ENCODE measurements at places on chromosomes 5 and 9.
A peak's percentile ranks its signal among the peaks of the same experiment; 100 is the strongest.

DNA sequence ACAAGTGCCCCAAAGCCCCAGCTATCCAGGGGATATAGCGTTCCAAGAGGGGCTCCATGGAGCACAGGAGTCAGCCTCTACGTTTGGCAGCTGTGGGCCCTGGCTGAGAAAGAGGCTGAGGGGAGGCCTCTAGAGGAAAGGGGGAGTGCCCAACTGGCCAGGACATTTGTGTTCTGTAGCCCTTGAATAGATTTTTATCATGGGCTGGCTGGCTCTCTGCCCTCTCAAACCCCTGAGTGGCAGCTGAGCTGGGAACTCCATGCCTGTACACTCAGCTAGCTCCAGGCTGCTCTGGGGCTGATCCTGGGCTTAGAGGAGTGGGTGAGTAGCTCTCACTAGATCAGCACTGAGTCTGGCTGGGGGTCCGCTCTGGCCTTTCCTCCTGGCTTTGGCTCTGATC lies 285.0 kb downstream of the ZSWIM6 start:
- no peak for DNase-seq

GRCh38 chr5:42858031-42858643 lies 46.4 kb upstream of the SELENOP start:
- DNase-seq, result no peak

DNA sequence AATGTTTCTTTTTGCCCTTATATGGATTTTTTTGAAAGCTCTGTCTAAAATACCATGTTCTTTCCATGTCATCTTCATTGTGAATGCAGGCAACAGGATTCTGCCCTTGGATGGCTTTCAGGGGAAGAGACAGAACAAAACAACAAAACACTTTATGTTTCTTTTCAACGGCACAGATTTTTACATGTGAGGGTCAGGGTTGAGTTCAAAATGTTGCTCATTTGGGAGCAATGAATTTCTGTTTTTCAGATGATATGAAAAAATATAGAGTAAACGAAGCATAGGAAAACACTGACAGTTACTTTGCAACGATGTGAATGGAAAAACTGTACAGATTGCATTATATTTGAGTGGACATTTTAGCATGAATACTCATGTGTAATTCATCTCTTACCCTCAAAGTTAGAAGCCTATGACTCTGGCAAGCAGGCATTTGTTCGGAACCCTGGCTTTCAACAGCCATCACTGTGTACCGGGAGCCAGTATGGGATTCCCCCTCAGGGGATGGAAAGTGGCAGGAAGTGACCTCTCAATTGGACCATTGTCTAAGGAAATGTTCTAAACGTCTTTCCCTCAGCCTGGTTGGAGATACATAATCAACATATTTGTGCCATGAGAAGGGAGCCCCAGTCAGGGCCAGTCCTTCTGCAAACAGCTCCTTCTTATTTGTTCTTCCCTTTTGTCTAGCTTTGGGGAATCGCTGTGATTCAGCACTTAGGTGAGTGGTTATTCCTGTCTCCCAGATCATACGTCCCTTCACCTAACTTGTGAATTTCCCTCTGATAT lies 153.9 kb upstream of the MEF2C start:
- no peak for DNase-seq

DNA sequence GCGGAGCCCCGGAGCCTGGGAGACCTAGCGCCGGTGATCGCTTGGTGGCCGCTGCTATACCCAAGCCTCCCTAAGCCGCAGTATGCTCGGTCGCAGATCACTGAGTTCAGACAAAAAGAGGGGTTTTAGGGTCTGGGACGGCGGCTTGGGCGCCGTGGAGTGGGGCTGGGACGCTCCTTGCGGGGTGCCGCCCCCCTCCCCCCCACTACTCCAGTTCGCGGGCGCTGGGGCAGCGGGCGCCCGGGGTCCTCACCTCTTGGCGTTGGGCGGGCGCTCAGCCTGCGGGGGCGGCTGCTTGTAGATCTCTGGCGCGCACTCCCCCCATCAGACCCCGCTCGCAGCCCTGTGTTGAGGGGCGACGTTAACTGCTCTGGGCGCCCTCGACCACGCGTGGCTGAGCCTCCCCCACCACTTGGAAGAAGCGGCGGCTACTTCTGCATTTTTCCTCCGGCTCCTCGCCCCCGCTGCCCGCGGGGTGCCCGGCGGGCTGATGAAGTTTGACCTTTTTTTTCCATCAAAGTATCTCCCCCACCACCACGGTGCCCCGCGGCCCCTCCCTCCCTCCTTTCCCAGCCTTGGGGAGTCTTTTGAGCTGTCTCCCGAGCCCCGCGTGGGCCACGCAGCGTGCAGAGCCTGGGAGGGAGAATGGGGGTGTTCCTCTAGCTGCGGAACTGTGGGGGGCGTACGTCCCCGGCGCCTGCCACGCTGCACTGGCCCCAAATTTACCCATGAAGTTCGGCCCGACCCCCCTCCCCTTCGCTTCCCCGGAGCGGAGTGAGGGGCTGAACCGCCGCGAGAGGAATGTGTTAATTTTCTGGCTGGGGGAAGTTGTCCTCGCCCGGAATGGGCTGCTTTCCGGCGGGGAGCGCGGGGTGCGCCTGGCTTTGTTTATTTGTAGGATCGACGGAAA lies 1.2 kb downstream of the CXXC5 start:
- no peak for DNase-seq

GRCh38 chr9:136407911-136408310 lies 2.5 kb downstream of the ENTR1 start:
- DNase-seq, result no peak

GRCh38 chr9:87601176-87601575 lies 103.5 kb downstream of the DAPK1 start:
- no peak for DNase-seq

DNA sequence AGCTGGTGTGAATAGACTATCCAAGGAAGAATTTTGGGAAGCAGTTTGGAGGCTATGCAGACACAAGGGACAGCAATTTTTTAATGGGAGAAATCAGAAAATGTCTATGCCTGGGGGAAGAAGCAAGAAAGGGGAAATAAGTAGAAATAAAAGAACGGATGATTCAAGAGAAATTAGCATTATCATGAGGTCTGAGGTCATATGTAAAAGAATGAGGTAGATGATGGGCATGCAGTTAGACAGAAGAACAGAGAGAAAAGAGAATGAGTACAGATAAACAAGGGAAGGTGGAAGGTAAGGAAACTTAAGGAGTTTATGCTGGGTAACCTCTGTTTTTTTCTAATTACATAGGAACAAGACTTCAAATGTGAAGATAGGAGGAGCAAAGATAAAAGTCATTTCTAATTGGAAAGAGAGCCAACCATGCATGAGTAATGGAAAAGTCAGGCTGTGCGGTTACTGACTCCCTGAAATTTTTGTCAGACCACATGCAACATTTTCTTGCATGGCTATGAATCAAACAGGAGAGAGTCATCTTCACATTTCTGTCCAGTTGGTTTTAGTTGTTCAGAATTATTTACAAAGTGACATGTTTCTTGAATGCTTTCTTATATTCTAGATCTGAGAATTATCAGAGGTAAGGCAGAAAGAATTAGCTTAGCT lies 101.0 kb upstream of the PIK3R1 start:
- DNase-seq, result no peak

- DNase-seq, result no peak
Observed at GRCh38 chr5:93107141-93107540, 473.9 kb downstream of the NR2F1-AS1 start.

GRCh38 chr9:3447788-3448187 lies 78.0 kb downstream of the RFX3 start:
- no peak for DNase-seq

GRCh38 chr5:38371596-38371995 lies 113.2 kb downstream of the EGFLAM start:
- DNase-seq, result no peak

- DNase-seq, result no peak
Observed at GRCh38 chr9:96607971-96608370, 11.7 kb downstream of the CDC14B start.

DNA sequence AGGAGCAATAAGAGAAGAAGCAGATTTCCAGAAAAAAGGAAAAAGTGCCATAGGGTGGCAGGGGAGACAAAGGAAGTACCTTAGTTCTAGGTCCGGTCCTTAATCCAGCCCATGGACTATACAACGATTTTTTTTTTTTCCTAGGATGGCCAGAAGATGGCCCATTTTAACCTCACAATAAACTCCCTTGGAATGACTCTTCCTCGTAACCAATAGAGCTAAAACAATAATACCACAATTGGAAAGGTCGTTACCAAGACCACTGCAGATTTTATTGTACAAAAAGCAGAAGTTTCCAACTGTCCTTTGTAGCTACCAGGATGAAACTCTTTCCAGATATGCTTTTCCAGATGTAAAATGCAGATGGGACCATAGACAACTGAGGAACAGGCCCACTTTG lies 34.4 kb upstream of the SSBP2 start:
- DNase-seq, result no peak

DNA sequence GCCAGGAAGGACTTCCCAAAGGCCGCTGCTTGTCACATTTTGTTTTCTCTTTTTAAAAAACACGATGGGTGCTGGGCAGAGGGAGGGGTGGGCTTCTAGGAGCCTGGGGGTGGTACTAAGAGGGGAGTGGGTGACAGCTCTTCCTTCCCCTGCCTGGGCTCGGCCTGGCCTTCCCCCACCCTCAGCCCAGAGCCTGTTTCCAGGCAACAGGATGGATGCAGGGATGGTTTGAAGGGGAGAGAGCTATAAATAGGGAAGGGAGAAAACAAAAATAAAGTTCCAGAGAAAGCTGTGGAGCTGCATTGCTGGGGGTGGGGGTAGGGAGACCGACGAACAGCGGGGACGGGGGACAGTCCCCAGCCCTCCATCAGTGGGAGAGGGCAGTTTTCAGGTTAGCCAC lies 6.6 kb upstream of the GPRIN1 start:
- no peak for DNase-seq

- DNase-seq, result no peak
Observed at GRCh38 chr9:109689701-109690100, 90.3 kb upstream of the PALM2AKAP2 start.

DNA sequence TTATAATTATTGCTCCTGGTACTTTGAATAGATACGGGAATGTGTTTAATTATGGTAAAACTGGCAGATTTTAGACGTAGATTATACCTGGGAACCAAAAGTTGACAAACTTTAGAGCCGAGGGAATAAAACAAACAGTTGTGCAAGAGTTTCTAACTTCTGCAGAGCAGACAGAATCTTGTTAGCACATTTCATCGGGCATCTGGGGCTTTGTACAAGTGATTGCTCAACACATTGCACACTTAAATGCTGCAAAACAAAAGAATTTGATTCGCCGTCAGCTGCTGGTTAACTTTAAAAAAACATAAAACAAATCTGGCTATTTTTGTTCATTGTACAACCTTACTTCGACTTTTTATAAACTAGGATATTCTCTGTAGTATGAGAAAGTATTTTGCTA lies 398.1 kb downstream of the MAN2A1 start:
- no peak for DNase-seq

DNA sequence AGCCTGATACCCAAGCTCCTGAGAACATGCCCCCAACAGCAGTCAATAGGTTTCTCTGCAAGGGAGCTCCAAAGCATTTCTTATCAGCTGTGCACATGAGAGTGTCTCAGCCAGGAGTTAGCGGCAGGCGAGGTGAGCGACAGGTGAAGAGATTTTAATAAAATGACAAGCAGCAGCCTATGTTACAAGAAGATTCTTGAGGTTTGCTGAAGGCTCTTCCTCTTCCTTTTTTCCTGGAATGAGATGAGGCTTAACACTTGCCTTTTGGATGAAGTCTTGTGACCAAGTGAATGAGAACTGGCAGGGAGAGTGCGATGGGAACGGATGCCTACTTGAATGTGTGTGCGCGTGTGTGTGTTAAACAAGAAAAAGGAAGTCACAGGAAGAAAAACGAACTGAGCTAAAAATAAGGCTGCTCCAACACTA lies 76.1 kb downstream of the SHB start:
- peak; percentile 12 for DNase-seq

DNA sequence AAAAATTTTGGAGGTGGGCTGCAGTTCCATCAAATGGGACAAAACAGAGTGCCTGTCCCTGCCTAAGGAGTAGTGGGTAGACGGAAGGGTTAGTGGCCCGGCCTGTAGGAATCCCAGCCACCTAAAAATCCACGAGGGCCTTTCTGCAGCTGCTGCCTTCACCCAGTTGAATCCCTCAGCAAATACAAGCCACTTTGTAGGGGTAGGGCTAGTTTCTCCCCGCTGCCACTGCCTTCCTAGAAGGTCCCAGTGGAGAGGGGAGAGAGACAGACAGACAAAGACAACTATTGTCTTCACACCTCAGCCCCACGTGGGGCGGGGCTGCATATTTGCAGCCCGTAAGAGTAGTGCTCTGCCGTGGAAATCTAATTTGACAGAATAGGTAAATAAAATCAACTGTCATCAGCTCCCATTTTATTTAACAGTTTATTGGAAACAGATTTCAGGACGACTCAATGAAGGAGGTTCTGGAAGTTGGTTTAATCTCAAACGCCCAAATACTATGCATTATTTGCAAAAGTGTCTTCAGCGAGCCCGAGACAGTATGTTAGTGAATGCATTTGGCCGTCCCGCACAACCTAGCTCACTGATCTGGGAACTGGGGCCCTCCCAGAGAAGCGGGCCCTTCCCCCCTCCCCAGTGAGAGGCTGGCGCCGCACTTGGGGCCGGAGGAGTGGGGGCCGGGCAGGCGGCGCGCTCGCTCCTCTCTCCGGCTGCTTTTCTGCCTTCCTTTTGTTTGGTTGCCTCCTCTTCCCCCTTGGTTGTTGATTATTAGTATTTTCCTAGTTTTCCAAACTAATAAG lies 67.6 kb upstream of the TBCA start:
- no peak for DNase-seq

GRCh38 chr9:93225417-93225816 lies 41.5 kb downstream of the WNK2 start:
- DNase-seq, result no peak

DNA sequence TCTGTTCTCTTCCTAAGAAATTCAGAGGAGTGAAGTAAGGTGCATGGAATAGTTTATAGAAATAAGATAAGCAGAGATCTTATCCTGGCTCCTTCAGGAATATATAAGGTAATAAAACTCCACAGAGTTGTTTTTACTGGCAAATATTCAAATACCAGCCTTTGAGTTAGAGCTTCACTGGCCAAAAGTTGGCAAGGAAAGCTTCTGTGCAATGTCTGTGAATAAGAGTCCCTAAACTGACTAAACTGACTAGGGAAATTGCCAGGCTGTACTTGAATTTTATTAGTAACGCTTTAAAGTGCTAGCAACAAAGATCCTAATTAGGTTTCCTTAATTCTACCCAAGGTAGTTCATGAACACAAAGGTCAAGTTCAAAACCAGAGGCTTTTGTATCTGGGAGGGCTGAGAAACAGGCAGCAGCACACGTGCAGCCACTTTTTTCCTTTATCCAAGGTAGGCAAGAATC lies 131.1 kb upstream of the MPDZ start:
- no peak for DNase-seq

DNA sequence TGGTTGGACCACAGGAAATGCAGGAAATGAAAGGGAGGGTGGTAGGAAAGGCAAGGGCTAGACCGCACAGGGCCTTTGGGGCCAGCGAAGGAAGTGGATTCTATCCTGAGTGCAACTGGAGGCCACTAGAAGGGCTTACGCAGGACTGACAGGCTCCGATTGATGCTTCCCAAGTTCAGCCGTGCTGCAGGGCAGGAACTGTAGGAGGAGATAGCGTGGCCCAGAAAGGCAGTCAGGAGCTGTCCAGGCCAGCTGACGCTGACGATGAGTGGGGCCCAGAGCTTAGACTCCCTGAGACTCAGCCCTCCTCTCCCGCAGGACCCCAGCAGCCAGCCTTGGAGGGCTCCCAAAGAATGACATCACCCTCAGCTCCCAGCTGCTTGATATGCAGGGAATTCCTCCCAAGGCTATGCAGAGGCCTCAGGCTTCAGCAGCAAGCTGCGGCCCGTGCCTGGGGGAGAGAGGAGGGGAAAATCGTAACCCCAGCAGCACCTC lies 48.8 kb downstream of the KCNIP1 start:
- DNase-seq, result no peak
